ENCODE measurements at places on chromosomes 4 and X.

- no peak for DNase-seq
Measured at GRCh38 chr4:86129546-86129945, 230.3 kb downstream of the MAPK10 start.

DNA sequence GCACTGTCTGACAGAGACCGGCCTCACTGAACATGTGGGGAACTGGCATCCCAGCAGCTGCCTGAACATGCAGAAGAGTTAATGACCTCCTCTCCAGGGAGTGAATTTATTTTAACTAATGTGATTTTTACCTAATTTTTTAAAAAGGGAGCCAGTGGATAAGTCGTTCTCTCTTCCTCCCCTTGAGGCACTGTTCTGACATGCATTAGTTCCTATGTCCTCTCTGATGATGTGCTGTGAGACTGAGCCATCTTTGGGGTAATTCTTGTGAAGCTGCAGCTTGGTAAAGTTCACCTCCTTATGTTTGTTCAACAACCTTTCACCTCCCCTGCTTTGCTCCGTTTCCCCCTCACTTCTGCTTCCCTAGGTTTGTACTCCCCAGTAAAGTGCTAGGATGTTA is 139.7 kb downstream of the COL25A1 start:
- no peak for DNase-seq

DNA sequence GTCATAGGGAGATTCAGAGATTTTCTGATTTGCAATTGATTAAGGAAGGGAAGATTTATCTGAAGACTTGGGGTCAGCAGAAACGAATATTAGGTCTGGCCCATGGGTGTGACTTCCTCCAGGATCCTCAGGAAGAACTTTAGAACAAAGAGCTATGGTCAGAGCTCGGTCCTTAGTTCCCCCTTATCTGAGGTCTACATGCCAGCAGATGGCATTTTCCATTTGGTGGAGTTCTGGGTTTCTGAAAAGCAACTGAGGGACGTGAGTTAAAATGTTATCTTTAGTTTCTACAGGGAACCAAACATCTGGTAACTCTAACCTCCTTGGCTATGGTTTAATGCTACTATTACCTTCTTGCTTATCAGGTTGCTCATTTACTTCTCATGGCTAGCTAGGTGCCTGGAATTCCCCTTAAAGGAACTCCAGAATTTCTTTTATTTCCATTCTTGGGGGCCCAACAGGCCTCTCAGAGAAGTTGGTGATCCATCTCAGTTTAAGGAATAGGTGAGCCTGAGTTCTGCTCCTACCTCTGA is 40.7 kb downstream of the KLF3 start:
- no peak for DNase-seq

DNA sequence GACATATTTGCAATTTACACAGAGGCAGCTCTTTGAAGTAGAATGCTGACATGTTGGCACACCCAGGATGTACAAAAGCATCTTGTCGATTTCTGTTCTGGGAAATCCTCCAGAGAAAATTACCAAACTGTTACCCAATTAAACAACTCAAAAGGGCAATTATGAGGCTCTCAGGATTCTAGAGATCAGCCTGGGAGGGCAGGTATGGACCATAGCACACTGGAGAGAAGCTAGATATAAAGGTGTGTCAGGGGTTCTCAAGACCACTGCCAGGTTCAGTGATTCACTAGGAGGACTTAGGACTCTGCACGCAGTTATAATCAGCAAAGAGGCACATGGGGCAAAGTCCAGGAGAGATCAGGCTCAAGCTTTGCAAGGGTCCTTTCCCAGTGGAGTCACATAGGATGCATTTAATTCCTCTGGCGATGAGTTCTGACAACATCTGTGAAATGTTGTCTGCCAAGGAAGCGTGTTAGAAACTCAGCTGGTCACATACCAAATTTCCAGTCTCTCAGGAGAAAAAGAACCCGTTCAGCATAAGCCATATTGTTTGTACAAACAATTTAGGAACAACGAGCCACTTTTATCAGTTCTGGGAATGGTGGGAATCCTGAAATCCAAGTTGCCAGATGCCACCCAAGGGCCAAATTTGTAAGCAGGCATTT is 100.8 kb downstream of the SYTL5 start:
- DNase-seq = no peak

DNA sequence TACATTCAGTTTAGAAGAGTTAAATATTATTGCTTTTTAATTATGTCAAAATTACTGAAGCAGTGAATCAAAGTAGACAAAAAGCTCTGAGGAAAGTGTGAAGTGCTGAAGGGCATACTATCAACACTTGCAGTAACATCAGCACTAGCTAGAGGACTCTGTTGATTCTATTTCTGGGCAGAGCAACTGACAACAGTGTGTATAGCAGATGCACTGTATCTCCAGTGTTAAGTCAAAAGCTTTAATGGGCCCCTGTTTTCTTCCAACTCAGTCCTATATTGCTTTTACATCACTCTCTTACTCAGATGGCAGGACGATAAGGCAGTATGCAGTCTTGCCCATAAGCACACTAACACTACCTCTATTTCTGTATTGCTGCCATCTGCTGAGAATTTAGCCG is 435.2 kb upstream of the AMOT start:
- DNase-seq = no peak

DNA sequence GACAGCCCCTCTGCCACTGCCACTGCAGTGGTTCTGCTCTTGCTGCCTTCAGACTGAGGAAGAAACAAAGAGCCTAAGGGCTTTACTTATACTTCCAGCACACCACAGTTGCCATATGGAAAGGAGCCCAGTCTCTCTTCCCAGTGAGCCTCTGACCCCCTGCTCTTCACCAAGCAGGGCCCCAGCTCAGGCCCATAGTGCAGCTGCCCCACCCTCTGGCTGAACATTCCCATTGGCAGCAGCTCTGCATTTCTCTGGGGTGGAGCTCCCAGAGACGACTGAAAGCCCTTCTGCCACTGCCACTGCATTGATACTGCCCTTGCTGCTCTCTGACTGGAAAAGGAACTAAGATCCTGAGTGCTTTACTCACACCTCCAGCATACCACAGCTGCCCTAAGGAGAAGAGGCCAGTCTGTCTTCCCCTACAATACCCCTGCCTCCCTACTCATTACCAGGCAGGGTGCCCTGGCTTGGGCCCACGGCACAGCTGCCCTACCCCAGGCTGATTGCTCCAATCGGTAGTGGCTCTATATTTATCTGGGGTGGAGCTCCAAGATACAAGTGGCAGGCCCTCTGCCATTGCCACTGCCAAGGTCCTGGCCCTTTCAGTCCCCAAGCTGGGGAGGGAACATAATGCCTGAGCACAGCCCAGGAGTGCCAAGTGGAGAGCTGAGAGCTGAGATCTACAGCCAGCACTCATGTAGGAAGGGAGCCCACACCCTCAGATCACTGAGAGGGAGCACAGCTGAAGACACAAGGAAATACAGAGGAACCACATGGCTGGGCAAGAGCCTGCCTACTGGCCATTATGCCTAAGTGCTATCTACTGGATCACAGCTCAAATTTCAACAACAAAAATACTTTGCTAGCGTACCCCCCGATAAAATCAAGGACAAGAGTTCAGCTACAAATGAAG is 36.0 kb downstream of the AWAT2 start:
- no peak for DNase-seq

DNA sequence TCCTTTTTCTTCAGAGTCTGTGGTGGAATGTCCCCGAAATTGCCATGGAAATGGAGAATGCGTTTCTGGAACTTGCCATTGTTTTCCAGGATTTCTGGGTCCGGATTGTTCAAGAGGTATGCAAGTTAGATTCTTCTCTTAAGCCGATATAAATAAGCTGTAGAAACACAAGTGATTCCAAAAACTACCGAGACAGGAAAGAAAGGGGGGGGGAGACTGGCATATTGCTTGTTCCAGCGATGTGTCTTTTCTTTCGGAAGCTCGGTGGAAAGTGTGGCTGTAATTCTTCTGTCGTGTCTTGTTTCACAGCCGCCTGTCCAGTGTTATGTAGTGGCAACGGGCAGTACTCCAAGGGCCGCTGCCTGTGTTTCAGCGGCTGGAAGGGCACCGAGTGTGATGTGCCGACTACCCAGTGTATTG is 236.9 kb downstream of the DCTD start:
- no peak for DNase-seq

DNA sequence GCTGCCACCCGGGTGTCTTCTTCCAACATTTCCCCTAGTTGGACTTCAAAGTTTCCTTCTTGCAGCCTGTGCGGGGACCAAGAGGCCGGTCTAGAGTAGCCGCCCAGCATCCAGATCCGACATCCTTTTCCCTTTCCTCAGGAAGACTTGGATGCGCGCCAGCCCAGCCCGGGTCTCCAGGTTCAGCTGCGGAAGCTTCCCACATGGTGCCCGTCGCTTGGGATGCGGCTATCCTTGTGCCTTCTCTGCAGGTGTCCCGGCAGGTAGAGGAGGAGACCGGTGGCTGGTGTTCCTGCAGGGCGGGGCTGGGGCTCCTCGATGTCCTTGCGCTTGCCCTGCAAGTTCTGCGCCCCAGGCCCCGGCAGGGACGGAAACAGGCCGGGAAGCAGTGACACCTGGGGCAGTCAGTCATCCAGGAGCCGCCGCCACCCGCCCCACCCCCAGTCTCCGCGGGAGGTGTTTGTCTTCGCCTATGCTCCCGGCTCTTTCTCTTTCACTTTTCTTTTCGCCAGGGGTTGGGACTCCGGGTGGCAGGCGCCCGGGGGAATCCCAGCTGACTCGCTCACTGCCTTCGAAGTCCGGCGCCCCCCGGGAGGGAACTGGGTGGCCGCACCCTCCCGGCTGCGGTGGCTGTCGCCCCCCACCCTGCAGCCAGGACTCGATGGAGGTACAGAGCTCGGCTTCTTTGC is at the start of gene IL15:
Gene IL15 (plus strand): TSS at position 502 of the 689 bp plus-strand sequence. CDS start 82,882 bp downstream, outside the sequence.
- peak; percentile 60 for DNase-seq

DNA sequence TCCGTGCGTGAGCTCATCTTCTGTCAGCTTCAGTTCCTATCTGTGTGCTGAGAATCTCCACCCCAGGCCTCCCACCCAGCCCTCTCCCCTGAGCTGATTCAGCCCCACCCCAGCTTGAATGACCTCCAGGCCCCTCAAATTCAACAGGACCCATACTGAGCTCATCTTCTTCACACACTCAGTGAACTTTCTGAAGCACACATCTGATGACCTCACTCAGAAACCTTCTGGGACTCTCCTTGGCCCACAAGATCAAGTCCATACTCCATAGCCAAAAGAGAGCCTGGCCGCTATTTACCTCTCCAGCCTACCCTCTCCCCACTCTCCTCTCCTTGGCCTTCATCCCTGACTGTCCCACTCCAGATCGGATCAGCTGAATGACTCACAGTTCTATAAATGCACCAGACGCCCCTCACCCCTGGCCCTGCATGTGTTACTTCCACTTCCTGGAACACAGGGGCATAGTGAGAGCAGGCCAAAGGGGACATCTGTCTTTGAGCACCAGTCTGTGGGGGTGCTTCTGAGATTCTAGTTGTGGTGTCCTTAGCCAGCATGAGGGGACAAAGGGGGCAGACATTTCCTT is 62.5 kb downstream of the PJA1 start:
- DNase-seq = no peak

- no peak for DNase-seq
Measured at GRCh38 chr4:74858921-74859562, 64.7 kb upstream of the BTC start.

- DNase-seq = no peak
Measured at GRCh38 chr4:167555338-167556022, 321.2 kb upstream of the SPOCK3 start.

GRCh38 chrX:130841776-130842175 is 61.2 kb downstream of the ENOX2 start:
- DNase-seq = no peak

DNA sequence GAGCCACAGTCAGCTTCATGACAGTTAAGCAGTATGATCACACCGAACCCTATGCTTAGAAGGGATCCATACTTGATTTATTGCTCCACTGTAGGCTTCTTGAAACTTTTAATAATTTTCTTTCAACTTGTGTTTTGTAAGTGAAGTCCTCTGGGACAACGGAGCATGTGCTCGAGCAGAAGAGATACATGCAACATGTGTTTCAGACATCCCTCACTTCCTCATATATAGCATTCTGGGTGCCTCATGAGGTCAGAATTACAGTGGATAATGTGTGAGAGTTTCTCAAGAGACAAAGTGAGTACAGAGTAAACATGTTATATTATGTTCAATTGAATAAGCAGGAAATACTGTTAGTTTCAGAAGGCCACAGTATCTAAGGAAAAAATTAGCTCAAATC is 893.2 kb downstream of the FAT4 start:
- DNase-seq = no peak

DNA sequence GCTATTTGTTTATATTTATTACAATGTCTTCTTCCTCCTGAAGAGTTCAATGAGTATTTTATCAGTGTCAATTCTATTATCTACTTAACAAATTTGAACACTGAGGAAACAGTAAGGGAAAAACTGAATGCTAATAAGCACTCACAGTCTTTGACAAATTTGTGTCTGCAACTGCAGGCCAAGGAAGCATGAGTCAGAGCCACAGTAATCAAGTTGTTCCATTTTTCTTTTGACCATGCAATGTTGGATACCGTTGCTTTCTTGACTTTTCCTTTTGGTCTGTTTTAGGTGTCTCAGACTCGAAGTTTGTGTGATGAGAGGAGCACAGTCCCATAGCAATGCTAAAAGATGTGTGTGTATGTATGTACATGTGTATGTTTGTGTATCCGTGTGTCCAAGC is 359.6 kb downstream of the IL1RAPL1 start:
- no peak for DNase-seq

DNA sequence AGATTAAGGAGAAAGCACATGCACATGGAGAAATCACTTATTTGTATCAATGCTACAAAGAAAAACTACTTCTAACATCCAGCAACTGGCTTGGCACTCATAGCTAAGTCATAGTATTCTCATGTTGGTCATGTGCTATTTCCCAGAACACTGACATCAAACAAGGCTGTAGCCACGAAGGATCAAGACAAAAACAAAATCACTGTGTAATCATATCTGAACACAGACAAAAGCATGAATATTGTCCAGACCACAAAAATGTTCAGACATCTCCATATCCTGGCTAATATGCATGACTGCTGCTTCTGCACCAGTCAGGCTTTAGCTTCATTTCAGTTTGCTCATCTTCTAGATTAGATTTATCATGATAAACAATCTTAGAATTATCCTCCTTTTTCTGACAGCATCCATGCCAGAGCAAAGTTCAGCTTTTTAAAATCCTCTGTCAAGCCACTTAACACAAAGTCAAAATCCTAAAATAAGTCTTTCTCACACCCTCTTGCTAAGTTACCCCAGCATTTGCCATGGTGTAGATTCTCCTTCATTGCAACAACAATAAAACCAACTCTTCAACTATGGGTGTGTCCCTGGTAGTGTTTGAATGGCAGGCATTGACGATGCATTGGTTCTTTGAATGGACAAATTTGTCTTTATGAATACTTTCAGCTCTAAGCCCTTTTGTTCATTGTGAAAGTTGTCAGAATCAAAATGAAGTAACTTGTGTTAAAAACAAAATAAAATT is 39.1 kb upstream of the NPFFR2 start:
- no peak for DNase-seq

- DNase-seq = no peak
Measured at GRCh38 chr4:60605646-60606354, 594.3 kb upstream of the ADGRL3 start.

DNA sequence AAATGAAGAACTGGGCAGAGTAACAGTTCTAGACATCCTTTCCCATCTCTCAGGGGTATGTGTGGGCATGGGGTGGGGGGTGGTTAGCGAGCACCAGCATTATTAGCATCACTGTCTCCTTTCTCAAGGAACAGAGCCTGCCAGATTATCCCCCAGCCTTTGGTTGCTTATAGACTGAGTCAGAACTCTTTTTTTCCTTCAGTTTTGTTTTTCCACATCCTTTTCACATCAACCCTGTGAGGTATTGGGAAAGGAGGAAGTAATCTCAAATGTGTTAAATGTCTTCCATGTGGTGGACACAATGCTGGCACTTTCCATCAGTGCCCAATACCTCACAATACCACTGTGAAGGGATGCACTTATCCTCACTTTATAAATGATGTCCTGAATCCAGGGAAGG is 3.1 kb upstream of the FGF16 start:
- DNase-seq = no peak

Measured in activated CD4-positive, alpha-beta T cell treated with anti-CD3 and anti-CD28 coated beads, Interleukin-2, amount 50 U/mL, for 24 hours (primary cell).